ENCODE measurements at places on chromosomes 1 and 21.

GRCh38 chr1:234665975-234666605 is 56.1 kb upstream of the IRF2BP2 start:
- DNase-seq = no peak

DNA sequence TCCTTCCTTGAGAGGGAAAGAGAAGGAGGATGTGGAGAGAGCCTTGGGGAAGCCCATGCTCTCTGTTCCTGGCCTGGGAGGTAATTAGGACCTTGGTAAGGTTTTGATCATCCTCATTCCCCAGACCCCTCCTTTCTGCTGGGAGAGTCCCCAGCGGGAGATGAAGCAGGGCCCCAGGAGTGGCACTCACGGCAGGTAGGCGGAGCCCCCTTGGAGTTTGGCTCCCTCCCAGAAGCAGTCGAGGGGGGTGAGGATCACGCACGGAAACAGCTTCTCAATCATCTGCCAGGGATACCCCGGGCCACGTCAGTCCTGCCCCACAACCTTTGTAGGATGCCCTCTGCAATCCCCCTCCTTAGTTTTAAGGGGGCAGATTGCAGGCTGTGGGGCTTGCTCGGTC is 11.5 kb downstream of the PTCH2 start:
- no peak for DNase-seq

- DNase-seq = peak; percentile 80
Measured at GRCh38 chr1:20476265-20477038, 9.6 kb downstream of the CAMK2N1 start.

DNA sequence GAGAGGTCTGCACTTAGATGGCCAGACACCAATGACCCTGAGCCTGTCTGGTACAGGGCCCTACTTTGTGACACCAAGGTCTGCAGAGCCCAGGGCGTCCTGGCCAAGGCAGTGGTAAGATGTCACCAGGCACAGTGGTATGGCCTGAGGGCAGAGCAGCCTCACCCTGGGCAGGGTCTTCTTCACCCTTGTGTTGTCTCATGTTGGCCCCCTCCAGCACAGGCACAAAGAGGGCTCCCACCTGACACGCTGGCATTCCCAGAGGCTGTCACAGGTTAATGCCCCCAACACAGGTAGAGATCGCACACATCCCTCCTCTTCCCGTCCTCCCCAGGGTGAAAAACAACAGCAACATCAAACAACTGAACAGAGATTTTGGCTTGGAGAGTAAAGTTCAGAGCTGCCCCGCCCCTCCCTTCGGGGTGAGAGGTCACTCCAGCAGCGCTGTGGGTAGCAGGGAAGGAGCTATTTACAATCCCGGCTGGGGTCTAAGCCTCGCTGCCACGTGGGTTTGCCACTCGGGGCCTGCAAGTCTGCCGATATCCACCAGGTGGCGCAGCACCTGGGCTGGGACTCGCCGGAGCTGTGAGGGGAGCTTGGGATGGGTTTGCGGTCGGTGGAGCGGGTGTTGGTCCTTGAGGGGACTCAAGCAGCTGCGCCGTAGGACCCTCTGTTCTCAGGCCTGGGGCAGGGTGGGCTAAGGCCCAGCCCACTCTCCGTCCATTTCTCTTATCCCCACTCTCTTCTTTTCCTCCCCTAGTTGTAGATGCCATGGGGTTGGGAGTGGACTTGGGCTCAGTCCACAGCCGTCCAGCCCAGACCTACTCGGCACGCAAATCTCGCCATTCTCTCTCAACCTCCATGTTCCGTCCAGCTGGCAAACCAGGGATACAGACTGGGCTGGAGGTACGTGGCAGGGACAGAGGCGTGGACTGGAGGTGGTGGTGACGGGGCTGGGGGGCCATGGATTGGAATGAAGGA is 12.7 kb downstream of the EFNA3 start:
- peak; percentile 94 for DNase-seq

Measured in eye (tissue), 1 donor.